Stimulated activated CD8-positive, alpha-beta memory T cell treated with anti-CD3 and anti-CD28 coated beads, Interleukin-7, amount 100 ng/mL, for 4 hours (primary cell): ENCODE measurements at places on chromosomes 16 and 17.
A peak's percentile ranks its signal among the peaks of the same experiment; 100 is the strongest.

DNA sequence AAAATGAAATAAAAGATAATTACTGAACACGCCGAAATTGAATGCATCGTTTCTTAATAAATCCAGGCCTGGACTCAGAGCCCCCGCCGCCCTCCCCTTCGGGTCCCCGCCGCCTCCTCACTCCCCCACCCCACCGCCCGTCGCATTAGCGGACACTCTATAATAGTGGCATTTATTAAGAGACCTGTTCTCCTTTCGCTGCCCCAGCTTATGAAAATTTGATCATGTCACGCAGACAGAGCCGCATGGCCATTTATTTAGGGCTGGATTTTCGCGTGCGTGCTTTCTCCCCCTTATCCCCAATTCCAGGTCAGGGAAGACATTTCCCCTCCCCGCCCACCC, 6.3 kb upstream of the HOXB2 start:
- no peak for DNase-seq

DNA sequence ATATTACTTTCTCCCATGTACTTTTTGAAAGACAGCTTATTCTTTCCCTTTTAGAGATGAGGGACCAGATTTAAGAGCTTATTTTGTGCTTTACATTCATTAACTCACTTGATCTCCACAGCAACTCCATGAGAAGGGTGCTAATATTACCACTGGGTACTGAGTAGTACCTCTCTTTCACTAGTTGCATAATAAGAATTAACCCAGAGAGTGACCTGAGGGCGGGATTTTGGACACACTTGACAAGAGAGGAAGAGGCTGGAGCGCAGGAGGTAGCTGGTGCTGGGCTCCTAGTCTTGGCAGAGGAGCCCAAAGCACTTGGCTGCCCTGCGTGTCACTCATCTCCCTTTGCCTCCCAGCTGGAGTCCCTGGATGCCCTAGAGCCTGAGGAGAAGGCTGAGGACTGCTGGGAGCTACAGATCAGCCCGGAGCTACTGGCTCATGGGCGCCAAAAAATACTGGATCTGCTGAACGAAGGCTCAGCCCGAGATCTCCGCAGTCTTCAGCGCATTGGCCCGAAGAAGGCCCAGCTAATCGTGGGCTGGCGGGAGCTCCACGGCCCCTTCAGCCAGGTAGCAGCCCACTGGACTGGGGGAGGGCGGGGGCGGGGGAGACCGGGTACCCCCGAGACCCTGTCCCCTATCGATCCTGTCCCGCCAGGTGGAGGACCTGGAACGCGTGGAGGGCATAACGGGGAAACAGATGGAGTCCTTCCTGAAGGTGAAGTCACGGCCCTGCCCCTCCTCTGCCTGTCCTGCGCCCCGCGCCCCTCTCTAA, 1.7 kb upstream of the MAZ start:
- no peak for DNase-seq

DNA sequence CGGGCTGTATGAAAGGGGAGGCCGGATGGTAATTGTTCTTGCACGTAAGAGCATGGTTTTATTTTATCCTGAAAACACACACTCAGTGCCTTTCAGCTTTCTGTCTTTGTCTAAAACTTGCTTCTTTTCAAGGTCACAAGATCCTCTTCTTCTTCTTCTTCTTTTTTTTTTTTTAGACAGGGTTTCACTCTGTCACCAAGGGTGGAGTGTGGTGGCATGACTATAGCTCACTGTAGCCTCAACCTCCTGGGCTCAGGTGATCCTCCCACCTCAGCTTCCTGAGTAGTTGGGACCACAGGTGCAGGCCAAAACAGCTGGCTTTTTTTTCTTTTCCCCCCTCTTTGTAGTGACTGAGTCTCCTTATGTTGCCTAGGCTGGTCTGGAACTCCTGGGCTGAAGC, 15.9 kb upstream of the ZNF629 start:
- no peak for DNase-seq

- no peak for DNase-seq
Measured at GRCh38 chr16:67658849-67659674, 998 bp downstream of the ACD start.

DNA sequence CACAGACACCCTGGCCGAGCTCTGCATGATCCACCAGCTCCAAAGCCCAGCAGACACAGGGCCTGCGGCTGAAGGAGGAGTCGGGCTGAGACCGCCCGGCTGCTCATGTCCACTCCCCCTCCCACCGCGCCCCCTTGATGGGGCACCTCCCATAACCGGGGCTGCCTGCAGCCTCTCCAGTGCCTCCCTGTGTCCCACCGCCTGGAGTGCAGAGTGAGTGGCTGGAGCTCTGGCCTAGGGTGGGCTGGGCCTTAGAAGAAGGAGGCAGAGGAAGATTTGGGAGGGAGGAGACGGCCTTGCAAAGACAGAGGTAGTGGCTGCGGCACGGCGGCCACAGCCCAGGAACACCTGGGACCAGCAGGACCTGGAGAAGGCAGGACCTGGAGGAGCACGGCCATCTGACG, 4.0 kb downstream of the CBFA2T3 start:
- DNase-seq: no peak

- no peak for DNase-seq
Measured at GRCh38 chr17:9509236-9509816, 66.3 kb downstream of the STX8 start.

DNA sequence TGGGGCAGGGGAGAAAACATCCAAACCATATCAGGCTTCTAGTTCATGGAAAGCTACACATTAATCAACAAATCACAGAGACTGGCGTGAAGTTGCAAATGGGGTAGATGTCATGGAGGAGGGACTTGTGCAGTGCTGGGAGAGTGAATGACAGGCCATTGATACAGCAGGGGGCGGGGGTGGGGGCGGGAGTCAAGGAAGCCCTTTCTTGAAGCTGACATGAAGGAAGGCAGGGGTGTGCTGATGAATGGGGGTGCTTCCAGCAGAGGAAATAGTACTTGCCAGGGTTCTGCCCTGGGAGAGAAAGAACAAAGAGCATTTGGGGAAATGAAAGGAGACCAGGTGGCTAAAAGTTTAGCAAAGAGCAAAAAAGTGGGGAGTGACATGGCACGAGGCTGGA, 269.9 kb downstream of the SHISA9 start:
- no peak for DNase-seq

GRCh38 chr16:54346041-54346440, 59.5 kb upstream of the IRX3 start:
- DNase-seq: no peak

DNA sequence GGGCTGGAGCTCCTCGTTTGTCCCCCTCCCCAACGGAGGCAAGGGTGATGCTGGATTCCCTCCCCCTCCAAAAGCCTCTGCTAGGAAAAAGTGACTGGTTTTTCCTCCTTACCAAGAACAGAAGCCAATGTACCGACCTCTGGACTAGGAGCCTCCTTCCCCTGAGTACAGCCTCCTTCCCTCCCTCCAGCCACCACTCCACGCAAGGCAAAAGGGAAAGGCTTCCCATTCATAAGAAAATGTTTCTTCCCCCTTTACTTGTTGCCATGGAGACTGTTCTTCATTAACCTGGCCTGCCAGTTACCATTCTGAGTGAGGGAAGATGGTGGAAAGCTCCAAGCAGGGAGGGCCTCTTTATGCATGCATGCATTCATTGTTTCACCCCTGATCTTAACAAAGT, 4.3 kb upstream of the PIMREG start:
- DNase-seq: no peak

GRCh38 chr16:76176153-76176552, 101.0 kb upstream of the CNTNAP4 start:
- no peak for DNase-seq

- peak; percentile 67 for DNase-seq
Measured at GRCh38 chr17:8954339-8954738, 11.2 kb downstream of the PIK3R5 start.

GRCh38 chr17:44414394-44415155, 25.1 kb upstream of the ITGA2B start:
- DNase-seq: no peak

DNA sequence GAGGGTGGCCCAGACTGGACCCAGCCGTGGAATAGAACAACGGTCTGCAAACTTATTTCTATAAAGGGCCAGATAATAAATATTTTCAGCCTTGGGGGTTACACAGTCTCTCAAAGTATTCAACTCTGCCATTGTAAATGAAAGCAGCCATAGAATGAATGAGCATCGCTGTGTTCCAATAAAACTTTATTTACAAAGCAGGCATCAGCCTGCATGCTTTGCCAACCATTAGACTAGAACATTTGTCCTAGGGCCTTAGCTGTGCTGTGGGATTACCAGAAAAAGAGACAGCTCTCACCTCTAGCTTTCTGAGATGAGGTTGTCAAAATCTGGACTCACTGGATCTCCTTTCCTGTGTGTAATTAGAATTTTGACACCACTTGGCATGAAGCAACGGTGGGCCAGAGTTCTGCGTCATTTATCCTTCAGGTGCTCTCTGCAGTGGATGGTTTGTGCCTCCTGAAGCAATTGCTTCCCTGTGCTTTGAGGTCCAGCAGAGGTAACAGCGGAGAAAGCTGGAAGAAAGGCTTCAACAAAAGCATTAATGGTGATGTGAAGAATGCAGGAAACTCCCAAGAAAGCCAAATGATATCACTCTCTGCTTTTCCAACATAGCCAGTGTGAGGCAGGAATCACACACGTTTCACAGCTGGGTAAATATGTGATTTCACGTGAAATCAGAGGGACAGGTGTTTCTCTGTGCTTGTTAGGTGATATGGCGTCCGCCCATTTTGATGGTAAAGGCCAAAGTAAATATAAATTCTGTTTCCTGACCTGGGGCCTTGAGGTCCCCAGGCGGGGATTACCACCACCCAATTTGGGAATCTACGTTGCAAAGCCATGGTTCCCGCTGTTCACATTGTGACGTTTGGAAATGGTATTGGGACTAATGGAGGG, 148.4 kb downstream of the PITPNC1 start:
- no peak for DNase-seq
